Iris pigment epithelial cell (primary cell): ENCODE measurements at places on chromosomes 3 and 15.

- no peak for DNase-seq
These were observed 248.4 kb downstream of the CPNE4 start for GRCh38 chr3:131786386-131786785.

- peak; percentile 93 for DNase-seq
These were observed 22.1 kb upstream of the TRA2B start for GRCh38 chr3:185959609-185960521.

DNA sequence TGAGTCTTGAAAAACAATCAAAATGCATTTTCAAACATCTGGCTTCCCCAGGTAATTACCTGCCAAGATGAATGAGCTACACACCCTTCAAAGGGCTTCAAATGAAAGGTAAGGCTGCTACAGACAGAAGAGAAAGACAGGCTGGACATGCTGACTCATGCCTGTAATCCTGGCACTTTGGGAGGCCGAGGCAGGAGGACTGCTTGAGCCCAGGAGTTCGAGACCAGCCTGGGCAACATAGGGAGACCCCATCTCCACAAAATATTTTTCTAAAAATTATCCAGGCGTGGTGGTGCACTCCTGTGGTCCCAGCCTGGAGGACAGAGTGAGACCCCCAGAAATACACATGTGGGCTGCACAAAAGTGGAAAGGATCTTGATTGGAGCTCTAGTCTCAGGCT is 14.5 kb upstream of the ZFYVE19 start:
- no peak for DNase-seq

- no peak for DNase-seq
These were observed 9.1 kb downstream of the VPS8 start for GRCh38 chr3:184821034-184821433.

DNA sequence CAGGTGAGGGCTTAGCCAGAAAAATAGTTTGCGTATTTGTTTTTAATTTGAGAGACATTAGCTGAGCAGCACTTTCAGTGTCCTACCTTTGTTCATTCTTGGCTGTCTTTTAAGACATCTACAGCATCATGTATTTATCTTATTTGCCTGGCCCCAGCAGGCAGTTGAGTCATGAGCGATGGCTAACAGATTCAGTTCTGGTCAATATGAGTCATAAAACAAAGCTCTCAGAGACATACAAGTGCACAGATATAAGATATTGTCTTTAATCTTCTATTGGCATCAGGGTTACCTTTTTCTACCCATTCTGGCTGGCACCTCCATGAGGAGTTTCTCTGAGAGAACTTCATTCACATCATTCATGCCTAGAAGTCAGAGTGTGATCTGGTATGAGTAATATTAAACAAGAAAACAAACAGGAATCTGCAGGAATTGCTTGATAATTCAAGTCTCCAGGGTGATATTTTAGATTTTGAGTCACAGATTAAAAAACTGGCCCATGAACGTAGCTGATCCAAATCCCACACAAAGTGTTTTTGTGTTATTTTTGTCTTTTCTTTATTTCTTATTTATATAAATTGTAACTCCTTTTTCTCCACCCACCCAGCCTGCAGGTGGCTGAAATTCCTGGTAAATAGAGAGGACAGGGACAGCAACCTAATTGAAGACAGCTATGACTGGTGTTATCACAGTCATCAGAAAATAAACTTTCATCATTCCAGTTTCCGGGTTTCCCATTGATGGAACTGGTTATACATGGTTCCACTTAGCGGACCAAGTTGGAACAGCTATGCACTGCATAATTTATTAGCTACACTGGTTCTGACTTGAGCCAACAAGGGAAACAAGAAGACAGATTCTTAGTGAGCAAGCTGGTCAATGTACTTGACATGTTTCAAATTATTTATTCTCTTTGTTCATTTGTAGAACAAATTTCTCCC is 47.3 kb downstream of the PLSCR2 start:
- peak; percentile 94 for DNase-seq

DNA sequence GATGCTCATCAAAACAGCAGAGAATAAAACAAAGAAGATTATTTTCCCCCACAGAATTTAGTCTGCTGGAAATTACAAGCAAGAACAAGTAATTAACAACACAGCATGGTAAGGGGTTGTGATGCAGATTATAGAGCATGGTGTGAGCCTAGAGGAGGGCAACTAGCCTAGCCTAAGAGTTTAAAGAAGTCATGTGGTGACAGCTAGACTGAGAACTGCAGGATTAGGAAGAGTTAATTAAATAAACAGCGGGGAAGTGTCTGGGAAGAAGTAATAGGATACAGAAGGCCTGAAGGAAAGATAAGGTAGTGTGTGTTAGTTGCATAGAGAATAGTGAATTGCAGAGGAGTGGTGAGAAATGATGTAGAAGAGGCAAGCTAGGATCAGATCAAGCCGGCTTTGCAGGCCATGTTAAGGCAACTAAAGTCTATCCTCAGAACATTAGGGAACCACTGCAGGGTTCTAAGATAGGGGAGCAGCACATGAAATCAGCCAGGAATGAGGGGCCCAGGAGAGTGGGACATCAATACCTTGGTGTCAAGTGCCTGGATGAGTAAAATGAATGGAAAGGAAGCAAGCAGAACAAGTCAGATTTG is 11.9 kb upstream of the PKM start:
- no peak for DNase-seq

DNA sequence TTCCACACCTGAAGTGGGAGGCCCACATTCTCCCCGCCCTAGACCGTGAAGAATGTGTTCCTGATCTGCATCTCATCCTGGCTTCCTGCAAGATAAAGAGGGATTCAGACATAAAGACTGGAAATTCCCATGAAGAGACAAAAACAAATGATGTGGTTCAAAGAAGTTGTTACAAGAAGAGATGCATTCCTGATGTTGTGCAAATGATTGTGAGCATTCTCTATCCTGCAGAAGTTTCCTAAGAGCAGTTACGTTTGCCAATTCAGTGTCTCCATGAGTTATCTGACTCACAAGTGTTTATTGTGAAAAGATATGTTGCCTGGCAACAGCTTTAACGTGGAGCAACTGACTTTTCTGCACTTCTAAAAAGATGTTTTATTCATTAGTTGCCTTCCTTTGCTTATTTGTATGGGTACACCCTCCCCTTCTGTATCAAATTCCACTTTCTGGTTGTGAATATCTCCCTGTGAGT is 107.8 kb downstream of the ZIC4 start:
- DNase-seq, result peak; percentile 99

- no peak for DNase-seq
These were observed 40.9 kb upstream of the MYO5C start for GRCh38 chr15:52336529-52336928.

DNA sequence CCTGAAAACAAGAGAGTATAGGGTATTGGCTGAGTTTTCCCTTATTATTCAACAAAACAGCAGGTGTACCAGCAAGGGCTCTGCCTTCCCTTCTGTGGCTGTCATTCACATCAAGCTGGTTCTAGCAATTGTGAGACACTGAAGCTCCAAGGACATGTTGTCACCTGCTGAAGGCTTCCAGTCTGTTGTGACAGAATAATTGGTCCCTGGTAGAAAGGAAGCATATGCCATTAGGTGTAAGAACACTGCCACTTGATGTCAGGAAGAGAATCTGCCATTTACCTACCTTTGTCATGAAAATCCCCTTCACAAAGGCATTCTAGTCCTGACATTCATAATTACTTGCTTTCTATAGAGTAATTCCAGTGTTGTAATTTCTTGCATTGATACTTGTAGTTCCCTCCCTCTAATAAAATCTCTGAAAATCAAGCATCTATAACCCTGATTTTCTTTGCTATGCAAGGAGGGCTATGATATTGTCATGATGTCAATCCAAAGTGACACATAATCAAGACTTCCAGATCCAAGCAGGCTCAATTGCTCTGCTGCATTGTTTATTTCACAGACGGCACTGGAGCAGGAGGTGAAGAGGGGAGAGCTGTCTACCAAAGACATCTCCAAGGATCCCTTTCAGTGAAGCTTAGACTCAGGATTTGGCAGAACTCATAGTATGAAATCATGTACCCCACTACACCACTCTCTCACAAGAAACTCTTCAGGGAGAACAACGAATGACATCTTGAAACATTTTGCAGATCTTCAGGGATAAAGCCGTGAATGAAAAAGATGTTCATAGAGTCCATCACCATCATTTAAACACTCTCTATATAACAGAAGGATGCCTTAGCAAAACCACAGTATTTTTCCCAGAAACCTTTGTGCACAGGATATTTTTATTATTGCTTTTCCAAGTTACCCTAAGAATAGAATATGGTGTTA is 425.3 kb downstream of the RBMS3 start:
- DNase-seq, result no peak

GRCh38 chr15:74995779-74996765 is 709 bp downstream of the SCAMP5 start:
- no peak for DNase-seq

- DNase-seq, result no peak
These were observed 408.4 kb downstream of the AGBL1 start for GRCh38 chr15:86488046-86488445.

- DNase-seq, result no peak
These were observed 327.5 kb downstream of the UACA start for GRCh38 chr15:70435872-70436271.

DNA sequence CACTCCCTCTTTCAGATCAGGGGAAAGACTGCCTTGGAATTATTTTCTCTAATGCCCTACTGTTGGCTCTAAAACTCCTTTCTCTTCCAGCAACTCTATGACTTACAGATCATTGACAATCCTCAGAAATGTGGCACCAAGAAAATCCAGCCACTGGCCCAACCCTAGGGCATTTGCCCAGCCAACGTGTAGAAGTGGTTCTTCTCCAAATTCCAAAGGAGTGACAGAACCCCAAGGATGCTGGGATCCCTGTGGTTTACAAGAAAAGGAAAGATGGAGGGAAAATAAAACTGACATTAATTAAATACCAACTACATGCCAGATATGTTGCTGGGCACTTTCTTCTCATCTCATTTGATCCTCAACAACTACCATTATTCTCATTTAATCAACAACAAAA is 216.0 kb downstream of the NTRK3 start:
- no peak for DNase-seq

DNA sequence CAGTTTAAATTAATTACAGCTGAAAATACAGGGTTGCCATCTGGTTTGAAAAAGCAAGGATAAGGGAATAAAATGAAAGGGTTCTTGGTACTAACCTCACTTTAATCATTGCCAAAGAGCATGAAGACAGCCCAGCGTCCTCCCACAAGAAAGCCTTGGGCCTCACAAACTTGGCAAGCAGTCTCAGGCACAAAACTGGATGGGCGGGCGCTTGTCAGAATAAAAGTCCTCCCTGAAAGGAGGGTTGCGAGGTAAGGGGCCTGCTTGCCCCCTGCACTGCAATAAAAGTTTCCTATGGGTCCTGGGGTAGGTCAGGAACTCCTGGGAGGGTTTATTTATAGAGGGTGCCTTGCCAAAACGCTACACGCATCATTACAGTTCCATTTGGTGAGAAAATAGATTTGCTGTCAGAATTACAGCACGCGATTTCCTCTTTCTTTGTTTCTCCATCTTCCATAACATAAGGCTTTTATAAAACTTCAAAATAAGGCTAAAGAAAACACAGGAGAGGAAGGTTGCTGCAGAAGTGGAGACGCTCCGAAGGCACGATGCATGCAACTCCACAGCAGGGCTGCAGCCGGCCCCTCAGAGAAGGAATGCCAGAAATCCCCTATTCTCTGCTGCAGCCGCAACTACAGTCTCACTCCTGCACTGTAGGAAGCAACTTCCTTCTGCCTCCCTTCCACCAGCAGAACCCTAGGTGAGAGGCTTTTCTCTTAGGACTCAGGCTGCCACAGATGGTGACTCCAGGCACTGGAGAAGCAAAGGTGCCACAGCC is 61.3 kb downstream of the VGLL4 start:
- DNase-seq, result peak; percentile 90

GRCh38 chr3:150210461-150211110 is 197.5 kb upstream of the TSC22D2 start:
- DNase-seq, result no peak

- DNase-seq, result no peak
These were observed 248.6 kb downstream of the OPA1 start for GRCh38 chr3:193841581-193841980.
